Central memory CD4-positive, alpha-beta T cell (primary cell): ENCODE measurements at places on chromosomes 2 and 18.

GRCh38 chr2:18402-19271 lies 27.7 kb downstream of the FAM110C start:
- DNase-seq: no peak

- DNase-seq: no peak
These were observed 17.2 kb upstream of the CD207 start for GRCh38 chr2:70852824-70853223.

DNA sequence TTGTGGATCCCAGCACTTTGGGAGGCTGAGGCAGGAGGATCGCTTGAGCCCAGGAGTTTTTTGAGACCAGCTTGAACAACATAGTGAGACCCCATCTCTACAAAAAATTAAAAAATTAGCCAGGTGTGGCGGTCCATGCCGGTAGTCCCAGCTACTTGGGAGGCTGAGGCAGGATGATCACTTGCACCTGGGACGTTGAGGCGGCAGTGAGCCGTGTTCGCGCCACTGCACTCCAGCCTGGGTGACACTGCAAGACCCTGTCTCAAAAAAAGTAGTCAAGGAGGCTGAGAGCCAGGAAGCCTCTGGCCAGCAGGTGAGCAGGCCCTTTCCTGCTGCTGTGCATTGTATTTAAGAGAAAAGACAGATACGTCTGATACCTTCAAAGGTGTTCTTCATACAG lies 11.1 kb upstream of the PROC start:
- no peak for DNase-seq

GRCh38 chr2:11775384-11775783 lies 29.0 kb downstream of the LPIN1 start:
- peak; percentile 58 for DNase-seq

- no peak for DNase-seq
These were observed 805 bp downstream of the SNORC start for GRCh38 chr2:232870766-232871371.

- no peak for DNase-seq
These were observed 50.7 kb downstream of the FMNL2 start for GRCh38 chr2:152385650-152386049.

DNA sequence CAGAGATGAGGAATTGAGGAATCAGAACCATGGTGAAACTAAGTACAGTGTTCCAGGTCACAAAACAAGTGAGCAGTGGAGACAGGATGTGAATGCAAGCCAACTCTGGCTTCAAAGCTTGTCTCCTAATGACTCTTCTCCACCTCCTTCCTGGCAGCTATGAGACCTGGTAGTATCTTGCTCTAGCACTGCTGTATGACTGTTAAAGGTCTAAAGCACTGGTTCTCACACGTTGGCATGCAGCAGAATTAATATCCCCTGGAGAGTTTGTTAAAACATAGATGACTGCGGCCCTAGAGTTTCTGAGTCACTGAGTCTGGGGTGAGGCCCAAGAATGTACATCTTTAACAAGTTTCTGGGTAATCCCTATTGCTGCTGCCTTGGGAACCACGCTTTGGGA lies 63.3 kb downstream of the SUCLG1 start:
- no peak for DNase-seq

DNA sequence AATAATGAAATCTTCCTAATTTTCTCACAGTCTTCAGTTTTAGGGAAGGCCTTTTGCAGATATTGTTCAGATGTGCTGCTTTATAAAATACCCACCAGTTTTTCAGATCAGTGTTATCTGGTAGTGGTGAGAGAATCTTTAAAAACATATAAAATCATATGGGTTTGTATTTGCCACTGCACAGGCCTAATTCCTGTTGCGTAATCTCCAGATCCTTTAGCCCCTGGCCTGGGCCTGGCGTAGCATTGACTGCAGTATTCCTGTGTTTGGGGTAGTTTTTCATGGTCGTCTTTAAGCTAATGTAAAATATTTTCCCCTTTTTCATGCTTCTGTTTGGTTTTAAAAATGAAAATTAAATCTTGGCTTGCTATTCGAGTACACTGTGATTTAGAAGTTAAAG lies 43.2 kb downstream of the TSHZ1 start:
- DNase-seq: no peak

GRCh38 chr2:219109471-219109870 lies 48.8 kb upstream of the IHH start:
- DNase-seq: peak; percentile 16

DNA sequence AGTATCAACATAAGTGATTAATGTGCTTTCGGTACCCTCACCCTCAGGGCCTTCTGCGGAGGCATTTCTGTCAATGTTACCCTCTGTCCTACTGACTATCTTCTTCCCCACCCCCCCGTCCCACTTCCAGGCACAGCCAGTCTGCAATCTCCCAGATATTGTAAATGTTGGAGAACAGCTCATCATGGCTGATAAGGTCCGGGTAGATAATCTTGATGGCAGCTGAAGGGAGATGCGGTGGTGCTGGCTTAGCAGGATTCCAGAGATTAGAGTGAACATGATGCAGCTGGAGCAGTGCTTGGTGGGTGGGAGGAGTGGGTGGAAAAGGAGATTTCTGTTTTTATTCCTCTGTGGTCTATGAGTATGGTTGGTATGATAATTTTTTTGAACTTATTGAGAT lies 15.5 kb downstream of the GTF2A1L start:
- DNase-seq: no peak

DNA sequence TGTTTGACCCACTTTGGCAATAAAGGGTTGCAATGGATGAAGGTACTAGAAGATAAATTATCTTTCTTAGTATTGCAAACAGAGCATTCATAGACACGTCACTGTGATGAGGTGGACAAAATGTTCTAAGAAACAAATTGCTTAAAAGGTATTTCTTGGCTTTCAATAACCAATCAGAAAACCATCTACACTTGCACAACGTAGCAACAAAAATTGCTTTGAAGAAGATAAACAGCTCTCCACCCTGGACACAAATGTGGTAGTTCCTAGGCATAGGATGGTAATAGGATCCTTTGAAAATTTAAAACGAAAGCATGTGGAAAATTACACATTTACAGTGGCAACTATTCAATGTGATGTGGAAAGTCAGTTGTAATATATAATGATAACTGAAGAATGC lies 439.9 kb upstream of the ETAA1 start:
- no peak for DNase-seq

DNA sequence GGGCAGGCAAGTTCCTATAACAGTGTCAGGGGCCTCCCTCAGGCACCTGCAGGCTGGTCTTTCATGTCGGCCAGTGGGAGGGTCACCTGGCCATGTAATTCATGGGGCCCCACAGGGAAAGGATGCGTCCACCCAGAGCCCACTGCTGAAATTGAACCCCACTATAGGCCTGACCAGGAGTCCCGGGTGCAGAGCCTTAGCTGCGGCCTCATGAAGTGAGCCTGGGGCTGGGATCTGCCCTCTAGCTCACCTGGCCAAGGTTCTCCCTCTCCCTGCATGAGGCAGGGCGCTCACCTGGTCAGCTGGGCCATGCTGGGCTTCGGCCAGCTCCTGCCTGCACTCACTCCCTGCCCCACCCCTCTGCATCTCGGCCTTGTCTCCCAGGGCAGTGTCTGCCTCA lies 41.1 kb downstream of the C1QL2 start:
- DNase-seq: no peak

GRCh38 chr18:7890075-7890474 lies 323.0 kb downstream of the PTPRM start:
- DNase-seq: no peak

DNA sequence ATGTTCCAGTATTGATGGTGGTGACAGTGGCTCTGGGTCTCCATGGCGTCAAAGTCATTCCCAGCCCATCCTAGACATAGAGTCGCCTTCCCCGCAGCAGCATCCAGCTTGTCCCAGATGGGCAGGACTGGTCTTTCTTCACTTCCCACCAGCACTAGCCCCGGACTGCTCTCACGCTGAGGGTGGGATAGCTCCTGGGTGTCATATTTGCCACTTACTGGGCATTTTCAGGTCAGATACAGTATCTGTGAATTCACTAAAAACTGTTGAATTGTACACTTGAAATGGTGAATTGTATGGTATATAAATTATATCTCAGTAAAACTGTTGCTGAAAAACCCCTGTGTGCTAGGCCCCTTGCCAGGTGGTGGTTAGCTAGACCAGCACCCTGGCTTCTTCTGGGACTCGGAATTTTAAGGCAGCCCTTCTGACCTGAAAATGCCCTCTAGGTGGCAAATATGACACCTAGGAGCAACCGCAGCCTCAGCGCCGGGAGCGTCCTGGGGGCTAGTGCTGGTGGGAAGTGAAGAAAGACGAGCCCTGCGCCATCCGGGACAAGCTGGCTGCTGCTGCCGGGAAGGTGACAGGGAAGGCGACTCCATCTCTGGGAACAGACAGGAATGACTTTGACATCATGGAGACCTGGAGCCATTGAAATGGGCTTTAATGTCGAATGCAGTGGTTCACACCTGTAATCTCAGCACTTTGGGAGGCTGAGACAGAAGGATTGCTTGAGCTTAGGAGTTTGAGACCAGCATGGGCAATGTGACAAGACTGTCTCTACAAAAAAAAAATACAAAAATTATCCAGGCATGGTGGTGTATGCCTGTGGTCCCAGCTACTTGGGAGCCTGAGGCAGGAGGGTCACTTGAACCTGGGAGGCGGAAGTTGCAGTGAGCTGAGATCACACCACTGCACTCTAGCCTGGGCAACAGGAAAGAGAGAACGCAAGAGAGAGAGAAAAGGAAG lies 56.2 kb downstream of the DDX1 start:
- DNase-seq: no peak

DNA sequence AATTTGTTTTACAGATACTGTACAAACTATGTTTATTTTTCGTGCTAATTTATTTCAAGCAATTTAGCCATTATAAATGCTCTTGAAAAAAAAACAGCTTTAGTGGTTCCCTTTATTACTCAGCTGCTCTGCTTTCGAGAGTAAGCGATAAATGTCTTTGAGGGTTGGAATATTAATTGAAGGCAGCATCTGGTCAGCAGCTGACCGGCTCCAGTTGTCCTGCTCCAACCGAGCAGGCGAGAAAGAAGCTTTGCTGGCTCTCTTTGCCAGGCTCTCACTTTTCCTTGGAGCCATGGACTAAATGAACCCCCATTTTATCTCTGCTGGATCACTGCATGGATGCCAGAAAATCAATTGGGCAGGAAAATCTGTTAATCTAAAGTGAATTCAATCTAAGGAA lies 147.4 kb downstream of the LNPK start:
- DNase-seq: no peak

GRCh38 chr18:32454593-32454992 lies 16.1 kb downstream of the GAREM1 start:
- no peak for DNase-seq

DNA sequence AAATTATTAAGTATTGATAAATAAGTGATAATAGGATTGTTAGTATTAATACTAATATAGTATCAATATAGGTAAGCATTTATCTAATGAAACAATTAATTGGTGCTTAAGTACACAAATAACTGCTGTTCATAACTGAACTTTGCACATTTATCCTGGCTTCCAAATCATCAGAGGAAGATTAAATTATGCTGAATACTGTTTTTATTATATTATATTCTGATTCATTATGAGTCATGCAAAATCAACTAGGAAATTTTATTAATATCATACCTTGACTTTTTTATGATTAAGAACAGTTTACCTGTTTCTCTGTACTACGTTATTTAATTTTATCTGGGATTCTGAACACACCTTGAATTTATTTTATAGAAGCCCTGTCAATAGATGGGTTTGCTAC lies 42.6 kb downstream of the FAP start:
- no peak for DNase-seq

GRCh38 chr2:144370937-144371584 lies 148.9 kb downstream of the ZEB2 start:
- DNase-seq: no peak

GRCh38 chr2:119240311-119241204 lies 16.9 kb downstream of the STEAP3 start:
- no peak for DNase-seq

- DNase-seq: no peak
These were observed 11.9 kb downstream of the CRIM1 start for GRCh38 chr2:36367486-36367885.

DNA sequence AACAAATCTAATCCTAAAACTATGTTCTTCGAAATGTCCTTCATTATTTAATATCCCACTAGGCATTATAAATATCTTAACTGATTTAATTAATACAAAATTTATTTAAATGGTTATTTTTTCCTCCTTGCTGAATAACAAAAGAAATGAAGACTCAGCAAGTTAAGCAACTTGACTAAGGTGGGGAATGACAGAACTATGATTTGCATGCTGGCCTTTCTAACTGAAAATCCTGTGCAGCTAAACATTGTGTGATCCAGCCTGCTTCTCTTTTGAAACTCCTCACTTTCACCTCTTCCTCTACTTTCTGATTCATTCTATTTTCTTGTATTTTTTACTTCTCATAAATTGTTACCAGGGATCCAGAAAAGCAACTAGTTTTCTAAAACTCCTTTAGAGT lies 132.0 kb downstream of the CALCRL start:
- DNase-seq: no peak

DNA sequence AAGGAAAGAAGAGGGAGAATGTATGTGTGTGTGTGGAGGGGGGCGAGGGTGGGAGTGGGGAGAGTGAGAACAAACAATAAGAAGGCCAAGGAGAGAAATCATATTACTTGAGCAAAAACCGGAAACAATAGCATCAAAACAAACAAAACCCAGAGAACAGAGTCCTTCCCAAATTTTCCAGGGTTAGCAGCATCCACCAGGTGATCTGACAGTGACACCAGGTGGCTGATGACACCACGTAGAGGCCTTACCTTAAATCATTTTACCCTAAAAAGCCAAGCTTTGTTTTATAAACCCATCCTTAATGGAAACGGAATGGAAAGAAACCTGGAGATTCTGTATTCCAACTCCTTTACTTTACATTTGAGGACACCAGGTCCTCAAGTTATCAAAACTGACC lies 42.9 kb downstream of the CDCA7 start:
- no peak for DNase-seq

GRCh38 chr2:225893151-225893550 lies 493.6 kb downstream of the NYAP2 start:
- DNase-seq: no peak

DNA sequence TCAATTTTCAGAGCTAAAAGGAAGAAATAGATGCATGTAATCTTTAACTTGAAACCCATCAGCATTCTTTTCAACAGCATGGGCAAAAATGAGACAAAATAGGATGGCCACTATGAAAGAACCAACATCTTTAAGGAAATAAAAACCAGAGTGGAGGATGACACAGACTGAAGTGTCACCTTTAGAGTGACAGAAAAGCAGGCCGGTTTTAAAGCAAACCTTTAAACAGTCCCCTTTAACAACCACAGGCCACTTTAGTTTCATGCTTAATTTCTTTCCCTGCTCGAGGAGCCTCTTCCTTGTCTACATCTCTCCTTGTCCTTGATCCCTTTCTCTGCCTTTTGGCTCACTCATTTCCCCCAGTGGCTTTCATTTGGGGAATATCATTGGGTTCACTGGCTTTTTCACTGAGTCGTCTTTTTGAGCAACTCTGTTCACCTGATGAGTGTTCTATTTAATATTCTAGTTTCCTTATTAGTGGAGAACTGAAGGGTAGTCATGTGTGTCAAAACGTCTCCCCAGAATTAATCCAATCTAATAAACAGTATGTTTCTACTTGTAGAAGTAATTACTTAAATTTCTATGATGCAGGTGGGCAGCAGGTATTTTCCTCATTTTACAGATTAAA lies 72.5 kb downstream of the DOCK10 start:
- DNase-seq: no peak
